ENCODE measurements at places on chromosomes 13 and 19.

GRCh38 chr13:45615501-45616101 lies at the start of gene ERICH6B:
Gene ERICH6B (minus strand): TSS chr13:45615739. CDS start chr13:45597005, 18,734 bp downstream.
- no peak for DNase-seq

- no peak for DNase-seq
Measured at GRCh38 chr13:31227870-31228269, 28.1 kb downstream of the B3GLCT start.

DNA sequence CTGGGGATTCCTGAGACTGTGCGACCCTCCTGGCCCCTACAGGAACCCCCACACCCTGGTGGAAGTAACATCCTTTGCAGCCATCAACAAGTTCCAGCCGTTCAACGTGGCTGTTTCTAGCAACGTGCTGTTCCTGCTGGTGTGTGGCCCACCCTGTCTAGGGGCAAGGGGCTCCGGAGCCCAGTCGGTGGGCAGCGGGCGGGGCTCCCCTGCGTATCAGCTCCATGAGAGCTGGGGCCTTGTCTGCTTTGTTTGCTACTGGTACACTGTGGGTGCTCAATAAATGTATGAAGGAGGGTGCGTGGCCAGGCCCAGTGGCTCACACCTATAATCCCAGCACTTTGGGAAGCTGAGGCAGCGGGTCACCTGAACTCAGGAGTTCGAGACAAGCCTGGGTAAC lies 10.9 kb downstream of the MPND start:
- DNase-seq = no peak

- no peak for DNase-seq
Measured at GRCh38 chr13:33875618-33876401, 57.9 kb downstream of the RFC3 start.

- no peak for DNase-seq
Measured at GRCh38 chr19:6211632-6212402, 68.0 kb downstream of the MLLT1 start.

- DNase-seq = no peak
Measured at GRCh38 chr13:64850017-64850416, 2380.1 kb downstream of the PCDH9 start.

GRCh38 chr13:108947551-108948030 lies 318.2 kb downstream of the MYO16 start:
- no peak for DNase-seq

GRCh38 chr19:41309180-41310032 lies 566 bp upstream of the CCDC97 start:
- no peak for DNase-seq

GRCh38 chr19:55549500-55550320 lies 4.4 kb upstream of the SBK3 start:
- no peak for DNase-seq

- no peak for DNase-seq
Measured at GRCh38 chr13:35648201-35648600, 171.7 kb upstream of the MAB21L1 start.

DNA sequence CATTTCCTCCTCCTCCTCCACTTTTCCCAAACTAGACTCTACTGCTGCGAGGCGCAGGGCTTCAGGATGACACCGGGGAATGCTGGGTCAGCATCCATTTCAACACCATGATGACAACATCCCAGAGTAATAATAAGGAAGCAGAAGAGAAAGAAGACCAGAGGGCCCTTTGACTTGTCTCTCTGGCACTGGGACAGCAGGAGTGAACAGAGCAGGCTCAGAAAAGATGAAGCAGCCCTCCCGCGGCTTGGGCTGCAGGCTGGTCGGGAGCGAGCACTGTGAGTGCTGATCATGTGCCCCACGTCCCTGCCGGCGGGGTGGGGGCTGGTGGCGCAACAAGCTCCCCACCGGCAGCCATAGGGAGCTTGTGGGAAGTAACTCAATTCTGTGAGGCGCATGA lies 30.5 kb downstream of the RANBP3 start:
- no peak for DNase-seq

DNA sequence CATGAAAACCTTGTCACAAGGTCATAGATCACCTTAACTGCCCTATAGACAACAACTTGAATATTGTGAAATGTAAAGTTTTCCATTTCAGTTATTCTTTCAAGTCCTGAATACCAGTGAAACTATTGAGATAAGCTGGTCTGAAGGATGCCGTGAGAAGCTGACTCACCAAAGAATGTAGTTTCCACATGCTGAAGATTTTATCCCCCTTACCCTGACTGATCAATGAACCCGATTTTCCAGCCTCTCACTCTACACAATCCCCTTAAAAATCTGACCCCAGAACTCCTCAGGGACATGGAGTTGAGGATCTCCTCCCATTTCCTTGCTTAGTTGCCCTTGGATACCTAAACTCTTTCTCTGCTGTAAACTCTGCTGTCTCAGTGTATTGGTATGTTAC lies 67.5 kb downstream of the POSTN start:
- DNase-seq = no peak

- no peak for DNase-seq
Measured at GRCh38 chr13:45487604-45488003, 22.9 kb downstream of the COG3 start.

GRCh38 chr19:55241935-55242464 lies 13.4 kb upstream of the TMEM86B start:
- no peak for DNase-seq

DNA sequence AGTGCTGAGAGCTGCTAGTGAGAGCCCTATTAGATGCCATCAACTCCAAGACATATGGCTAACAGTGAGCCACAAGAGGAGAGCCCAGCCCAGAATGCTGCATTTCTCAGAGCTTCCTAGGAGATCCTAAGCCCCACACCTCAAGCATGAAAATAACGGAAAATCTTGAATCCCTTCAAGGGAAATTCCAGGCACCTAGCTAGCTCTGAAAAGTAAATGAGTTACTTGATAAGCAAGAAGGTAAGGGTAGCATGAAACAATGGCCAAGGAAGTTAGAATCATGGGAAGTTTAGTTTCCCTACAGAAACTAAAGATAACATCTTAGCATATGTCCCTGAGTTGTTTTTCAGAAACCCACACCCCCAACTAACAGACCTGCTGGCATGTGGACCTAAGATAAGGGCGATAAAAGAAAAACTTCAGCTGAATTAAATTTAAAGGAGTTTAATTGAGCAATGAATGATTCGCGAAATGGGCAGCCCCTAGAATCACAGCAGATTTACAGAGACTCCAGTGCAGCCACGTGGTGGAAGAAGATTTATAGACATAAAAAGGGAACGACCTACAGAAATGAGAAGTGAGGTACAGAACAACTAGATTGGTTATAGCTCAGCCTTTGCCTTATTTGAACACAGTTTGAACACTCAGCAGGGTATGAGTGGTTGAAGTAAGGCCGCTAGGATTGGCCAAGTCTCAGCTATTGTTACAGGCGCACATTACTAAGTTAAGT lies 301.3 kb upstream of the DACH1 start:
- DNase-seq = no peak

GRCh38 chr13:110250258-110250891 lies 56.6 kb downstream of the COL4A1 start:
- DNase-seq = no peak

GRCh38 chr19:9819596-9819909 lies 674 bp upstream of the FBXL12 start:
- no peak for DNase-seq

GRCh38 chr19:35483089-35483488 lies 7.2 kb downstream of the KRTDAP start:
- DNase-seq = no peak

GRCh38 chr13:44263751-44264620 lies 109.6 kb upstream of the SERP2 start:
- DNase-seq = no peak

GRCh38 chr19:2188708-2189385 lies 25.1 kb downstream of the DOT1L start:
- DNase-seq = no peak

GRCh38 chr13:52882785-52883184 lies 34.3 kb upstream of the PCDH8 start:
- DNase-seq = no peak

GRCh38 chr19:18122424-18122823 lies 24.8 kb downstream of the MAST3 start:
- DNase-seq = no peak

GRCh38 chr13:60519496-60519895 lies 122.5 kb downstream of the TDRD3 start:
- DNase-seq = no peak

- DNase-seq = no peak
Measured at GRCh38 chr13:39825886-39826285, 170.4 kb downstream of the COG6 start.
